ENCODE measurements at places on chromosomes 11 and 22. TPM values are rescaled to one million over a fixed set of nuclear protein-coding genes. Genes with fewer than 3 reads are reported as not detected.

GRCh38 chr11:9091044-9091922, at the start of gene SCUBE2:
Gene SCUBE2, minus strand, starts transcription at chr11:9091599. Its CDS starts 71 bp downstream, at chr11:9091528.
- H3K27me3 ChIP-seq, result no peaks in the 10 kb centered on the region
- peak within 1 kb of the TSS; percentile 39 for H3K4me3 ChIP-seq
- DNase-seq, result no peak

DNA sequence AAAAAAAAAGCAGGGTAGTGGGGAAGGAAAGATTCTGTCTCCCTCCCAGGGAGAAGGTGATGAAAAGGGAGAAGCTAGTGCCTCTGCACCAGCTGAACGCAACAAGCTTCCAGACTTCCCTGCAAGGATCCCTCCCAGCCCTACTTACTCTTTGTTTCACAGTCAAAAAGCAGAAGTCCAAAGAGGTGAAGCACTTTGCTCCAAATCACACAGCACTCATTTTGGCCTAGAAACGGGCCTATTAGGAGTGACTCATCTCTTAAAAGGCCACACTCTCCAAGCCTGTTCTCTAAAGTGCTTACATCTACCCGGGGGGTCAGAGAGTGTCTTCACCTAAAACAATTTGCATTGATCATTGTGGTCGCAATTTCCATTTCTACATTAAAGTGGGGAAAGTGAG, 17.7 kb upstream of the GRK3 start:
- DNase-seq, result no peak
- H3K36me3 ChIP-seq, result no peaks in the 10 kb centered on the region
- no peak overlapping the region for H3K4me3 ChIP-seq
- no peak overlapping the region for H3K27ac ChIP-seq
- no peaks in the 10 kb centered on the region for H3K27me3 ChIP-seq
- no peaks in the 10 kb centered on the region for H3K4me1 ChIP-seq

Gene E2F8
- not detected for total RNA-seq

- H3K27ac ChIP-seq, result peak overlapping the region; percentile 93
- peak overlapping the region; percentile 21 for H3K4me3 ChIP-seq
- DNase-seq, result peak; percentile 96
Observed at GRCh38 chr22:37545703-37546436, 14.4 kb upstream of the CDC42EP1 start.

Gene IFTAP
- 28.5 TPM for total RNA-seq

DNA sequence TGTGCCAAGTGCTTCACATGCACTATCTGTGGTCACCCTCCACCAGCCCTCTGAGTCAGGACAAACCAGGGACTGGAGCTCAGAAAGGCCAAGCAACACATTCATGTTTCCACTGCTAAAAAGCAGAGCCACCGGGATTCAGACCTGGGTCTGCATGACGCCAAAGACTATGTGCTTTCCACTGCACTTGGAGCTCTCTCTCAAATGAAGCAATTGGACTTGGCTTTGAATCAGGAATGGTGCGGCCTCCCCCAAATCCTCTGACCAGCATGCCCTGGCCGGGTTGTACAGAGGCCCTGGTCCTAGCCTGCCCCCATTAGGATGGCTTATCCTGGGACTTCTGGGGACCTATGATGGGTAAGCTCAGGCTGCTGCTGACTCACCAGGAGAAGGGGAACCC, 80.7 kb downstream of the PKNOX2 start:
- H3K27me3 ChIP-seq, result no peaks in the 10 kb centered on the region
- peaks cover 10% of the 10 kb centered on the region for H3K4me1 ChIP-seq
- H3K4me3 ChIP-seq, result no peak overlapping the region

GRCh38 chr11:22869325-22869724, 9.1 kb upstream of the CCDC179 start:
- no peaks in the 10 kb centered on the region for H3K4me1 ChIP-seq
- H3K27ac ChIP-seq, result no peak overlapping the region
- H3K4me3 ChIP-seq, result no peak overlapping the region
- DNase-seq, result no peak
- H3K36me3 ChIP-seq, result no peaks in the 10 kb centered on the region

Gene F2
- not detected for total RNA-seq

Gene BET1L
- 65.5 TPM for total RNA-seq

DNA sequence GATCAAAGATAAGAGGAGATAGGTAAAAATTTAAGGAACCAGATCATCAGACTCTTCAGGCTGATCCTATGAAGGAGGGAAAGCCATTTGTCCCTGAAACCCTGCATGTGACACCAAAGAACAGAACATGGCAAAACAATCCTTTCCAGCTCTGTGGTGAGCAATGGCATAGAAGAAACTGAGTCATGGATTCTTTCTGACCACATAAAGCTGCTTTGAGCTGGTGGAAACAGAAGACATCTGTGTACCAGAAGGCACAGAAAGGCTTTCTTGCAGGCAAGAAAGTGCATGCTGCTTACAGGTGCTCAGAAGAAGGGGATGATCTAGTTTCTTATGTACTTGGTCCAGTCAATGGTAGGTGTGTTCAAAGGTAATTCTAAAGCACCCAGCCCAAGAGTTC, 45.0 kb upstream of the APOA1 start:
- no peaks in the 10 kb centered on the region for H3K27me3 ChIP-seq
- H3K4me3 ChIP-seq, result no peak overlapping the region
- H3K27ac ChIP-seq, result no peak overlapping the region

- no peaks in the 10 kb centered on the region for H3K27me3 ChIP-seq
- no peak overlapping the region for H3K4me3 ChIP-seq
Observed at GRCh38 chr22:22094921-22095320, 112.3 kb upstream of the TOP3B start.

GRCh38 chr11:99592266-99592665, 571.5 kb downstream of the CNTN5 start:
- H3K27me3 ChIP-seq, result no peaks in the 10 kb centered on the region
- H3K4me3 ChIP-seq, result no peak overlapping the region
- H3K4me1 ChIP-seq, result no peaks in the 10 kb centered on the region
- no peaks in the 10 kb centered on the region for H3K36me3 ChIP-seq
- no peak overlapping the region for H3K27ac ChIP-seq
- DNase-seq, result no peak

Gene TSSK2
- not detected for total RNA-seq

Gene TREH
- not detected for total RNA-seq

DNA sequence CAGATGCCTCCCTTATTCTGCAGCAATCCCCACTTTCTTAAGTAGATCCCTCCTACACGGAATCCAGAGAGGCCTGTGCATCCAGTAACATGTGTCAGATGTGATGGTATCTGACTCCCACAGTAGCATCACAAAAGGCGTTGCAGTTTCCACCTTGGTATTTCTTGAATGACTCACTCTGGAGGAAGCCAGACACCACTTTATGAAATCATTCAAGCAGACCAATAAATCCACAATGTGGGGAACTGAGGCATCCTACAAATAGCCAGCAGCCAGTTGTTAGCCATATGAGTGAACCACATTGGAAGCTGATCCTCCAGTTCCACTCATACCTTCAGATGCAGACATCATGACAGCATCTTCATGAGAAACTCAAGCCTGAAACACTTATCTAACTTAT, 798.1 kb downstream of the OPCML start:
- H3K4me1 ChIP-seq, result no peaks in the 10 kb centered on the region
- no peaks in the 10 kb centered on the region for H3K36me3 ChIP-seq
- no peak overlapping the region for H3K4me3 ChIP-seq

- peaks cover 5% of the 10 kb centered on the region for H3K4me1 ChIP-seq
- no peak overlapping the region for H3K27ac ChIP-seq
- H3K36me3 ChIP-seq, result no peaks in the 10 kb centered on the region
- no peak overlapping the region for H3K4me3 ChIP-seq
Observed at GRCh38 chr22:26516503-26516902, 4.2 kb upstream of the TFIP11 start.

Gene CCDC86
- 7.0 TPM for total RNA-seq

Gene SLC5A4
- total RNA-seq, result 0.74 TPM

DNA sequence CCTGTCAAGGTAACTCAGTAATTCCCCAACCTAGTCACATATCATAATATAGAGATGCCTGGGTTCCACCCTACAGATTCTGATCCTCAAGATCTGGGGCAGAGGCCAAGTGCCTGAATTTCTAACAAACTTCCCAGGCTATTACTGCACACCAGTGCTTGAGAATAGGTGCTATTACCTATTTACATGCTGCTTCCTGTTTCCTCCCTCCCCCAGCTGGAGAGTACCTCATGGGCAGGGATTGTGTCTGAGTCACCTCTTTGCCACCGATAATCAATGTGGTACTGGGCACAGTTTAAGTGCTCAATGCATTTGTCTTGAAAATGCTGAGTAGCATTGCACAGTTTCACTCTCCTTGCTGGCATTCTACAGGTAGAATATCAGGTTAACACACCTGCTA, 582.2 kb upstream of the CADM1 start:
- H3K4me1 ChIP-seq, result no peaks in the 10 kb centered on the region
- no peak for DNase-seq
- no peak overlapping the region for H3K27ac ChIP-seq
- H3K27me3 ChIP-seq, result no peaks in the 10 kb centered on the region
- H3K36me3 ChIP-seq, result no peaks in the 10 kb centered on the region

Gene SIPA1
- total RNA-seq, result 42.6 TPM

GRCh38 chr11:126079621-126080124, 17.0 kb upstream of the CDON start:
- no peak for DNase-seq
- H3K4me1 ChIP-seq, result peaks cover 8% of the 10 kb centered on the region
- peak overlapping the region; percentile 44 for H3K27ac ChIP-seq
- H3K36me3 ChIP-seq, result no peaks in the 10 kb centered on the region

- H3K27ac ChIP-seq, result no peak overlapping the region
- peaks cover 1% of the 10 kb centered on the region for H3K4me1 ChIP-seq
- H3K27me3 ChIP-seq, result no peaks in the 10 kb centered on the region
- no peak for DNase-seq
Observed at GRCh38 chr22:40235308-40235707, 57.6 kb downstream of the TNRC6B start.

- H3K36me3 ChIP-seq, result no peaks in the 10 kb centered on the region
- no peak overlapping the region for H3K4me3 ChIP-seq
- peaks cover 6% of the 10 kb centered on the region for H3K4me1 ChIP-seq
- H3K27ac ChIP-seq, result no peak overlapping the region
- no peak for DNase-seq
Observed at GRCh38 chr11:74754507-74755252, 6.0 kb downstream of the RNF169 start.

DNA sequence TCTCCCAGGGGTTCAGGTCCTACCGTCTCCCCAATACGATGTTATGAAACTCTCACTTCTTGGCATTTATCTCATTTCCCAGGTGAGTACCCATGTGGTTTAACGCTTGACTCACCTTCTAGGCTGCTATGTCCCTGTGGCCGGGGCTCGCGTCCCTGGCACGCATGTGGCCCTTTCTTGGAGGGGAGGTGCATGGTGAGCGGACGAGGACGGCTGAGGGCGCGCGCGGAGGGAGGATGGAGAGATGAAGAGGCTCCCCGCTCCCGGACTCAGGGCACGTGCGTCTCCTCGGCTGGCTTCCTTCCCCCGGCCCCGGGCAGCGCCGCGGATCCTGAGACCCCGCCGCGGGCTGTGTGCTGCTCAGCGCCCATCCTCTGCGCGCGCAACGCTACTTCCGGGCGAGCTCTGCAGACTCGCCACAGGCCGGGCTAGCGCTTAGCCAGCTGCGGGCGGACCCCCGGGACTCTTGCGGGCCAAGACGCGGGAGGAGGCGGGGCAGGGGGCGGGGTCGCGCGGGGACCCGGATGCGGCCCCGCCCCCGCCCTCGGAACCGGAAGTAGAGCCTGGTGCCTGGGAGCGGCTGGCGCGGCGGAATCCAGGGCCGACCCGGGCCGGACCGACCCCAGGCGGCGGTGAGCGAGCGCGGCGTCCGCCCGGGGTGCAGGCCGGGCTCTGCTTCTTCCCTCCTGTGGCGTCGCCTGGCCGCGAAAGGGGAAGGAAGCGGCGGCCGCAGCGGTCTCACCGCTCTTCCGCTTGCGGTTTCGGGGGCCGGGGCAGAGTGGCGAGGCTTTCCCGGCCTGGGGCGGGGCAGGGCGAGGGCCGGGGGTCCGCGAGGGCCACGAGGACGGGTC, at the start of gene CTTN:
Gene CTTN, plus strand, starts transcription at position 547 of the 851 bp plus-strand sequence. CDS start 8,769 bp downstream, outside the sequence.
- peak within 1 kb of the TSS; percentile 79 for H3K27ac ChIP-seq
- peak within 1 kb of the TSS; percentile 84 for H3K4me3 ChIP-seq
- H3K27me3 ChIP-seq, result no peaks in the 10 kb centered on the region

GRCh38 chr11:117825538-117826189, 1.1 kb upstream of the FXYD2 start:
- DNase-seq, result peak; percentile 21
- H3K27ac ChIP-seq, result no peak overlapping the region
- H3K27me3 ChIP-seq, result no peaks in the 10 kb centered on the region
- no peak overlapping the region for H3K4me3 ChIP-seq
- H3K36me3 ChIP-seq, result no peaks in the 10 kb centered on the region
- peaks cover 17% of the 10 kb centered on the region for H3K4me1 ChIP-seq

Gene CSRP3
- 0.37 TPM for total RNA-seq

DNA sequence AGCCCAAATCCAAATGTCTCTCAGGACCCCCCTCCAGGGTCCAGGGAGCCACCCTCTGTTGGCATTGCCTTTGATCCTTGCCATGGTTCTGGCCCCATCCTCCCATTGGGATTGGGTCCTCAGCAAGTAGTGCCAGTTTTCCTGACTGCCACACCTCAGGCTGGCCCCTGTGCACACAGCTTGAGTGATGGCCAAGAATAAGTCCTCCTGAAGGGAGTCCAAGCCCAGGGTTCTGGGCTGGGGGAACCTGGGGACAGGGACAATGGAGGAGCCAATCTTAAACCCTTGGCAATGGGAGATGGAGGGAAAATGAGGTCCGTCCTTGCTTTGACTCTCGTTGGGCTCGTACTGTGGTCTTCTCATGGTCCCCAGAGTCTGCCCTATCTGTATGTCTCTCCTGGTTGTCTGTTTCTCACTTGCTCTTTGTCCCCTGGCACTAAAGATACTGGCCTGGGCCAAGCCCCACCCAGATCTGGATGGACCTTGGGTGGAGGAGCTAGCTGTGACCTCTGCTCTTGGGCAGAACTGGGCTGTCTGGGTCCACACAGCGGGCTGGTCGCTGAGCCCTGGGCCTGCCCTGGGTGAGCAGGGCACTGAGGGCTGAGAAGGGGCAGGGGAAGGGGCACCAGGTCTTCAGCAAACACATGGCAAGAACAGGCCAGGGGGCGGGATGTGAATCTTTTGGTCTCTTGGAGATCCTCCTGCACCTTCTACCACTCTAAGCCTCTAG, 2.9 kb downstream of the SOX10 start:
- H3K27me3 ChIP-seq, result no peaks in the 10 kb centered on the region
- no peaks in the 10 kb centered on the region for H3K36me3 ChIP-seq
- no peak for DNase-seq

Gene HTR3B
- total RNA-seq, result not detected

Gene GAS2
- 10.0 TPM for total RNA-seq

Gene SYT7
- 2.5 TPM for total RNA-seq

- DNase-seq, result no peak
- H3K4me3 ChIP-seq, result no peak overlapping the region
- no peaks in the 10 kb centered on the region for H3K36me3 ChIP-seq
- peaks cover 13% of the 10 kb centered on the region for H3K4me1 ChIP-seq
Observed at GRCh38 chr11:2109541-2110019, 29.6 kb downstream of the IGF2 start.

DNA sequence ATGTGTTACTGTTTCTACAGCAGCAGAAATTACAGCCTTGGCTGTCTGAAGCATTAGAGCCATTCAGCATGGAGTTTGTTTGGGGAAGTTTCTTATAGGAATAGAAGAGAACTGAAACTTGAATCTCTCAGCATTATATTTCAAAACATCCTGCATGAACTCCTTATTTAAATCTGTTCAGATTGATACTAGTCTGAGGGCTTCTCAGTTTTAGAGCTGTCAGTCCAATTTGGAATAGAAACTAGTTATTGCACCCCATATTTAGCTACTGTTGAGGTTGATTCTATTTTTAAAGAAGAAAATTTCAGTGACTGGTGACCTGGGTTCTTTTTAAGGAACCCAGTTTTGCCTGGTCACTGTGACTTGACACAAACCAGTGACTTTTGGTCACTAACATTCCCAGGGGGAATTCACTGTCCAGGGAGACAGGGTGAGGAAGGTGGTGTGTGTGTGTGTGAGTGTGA, 126.0 kb upstream of the TTC12 start:
- H3K36me3 ChIP-seq, result no peaks in the 10 kb centered on the region
- no peak overlapping the region for H3K4me3 ChIP-seq
- H3K27me3 ChIP-seq, result no peaks in the 10 kb centered on the region
- DNase-seq, result no peak
- H3K4me1 ChIP-seq, result peaks cover 15% of the 10 kb centered on the region

All from ovary (tissue), 10 donors.